ENCODE measurements at places on chromosomes 5 and 9.

DNA sequence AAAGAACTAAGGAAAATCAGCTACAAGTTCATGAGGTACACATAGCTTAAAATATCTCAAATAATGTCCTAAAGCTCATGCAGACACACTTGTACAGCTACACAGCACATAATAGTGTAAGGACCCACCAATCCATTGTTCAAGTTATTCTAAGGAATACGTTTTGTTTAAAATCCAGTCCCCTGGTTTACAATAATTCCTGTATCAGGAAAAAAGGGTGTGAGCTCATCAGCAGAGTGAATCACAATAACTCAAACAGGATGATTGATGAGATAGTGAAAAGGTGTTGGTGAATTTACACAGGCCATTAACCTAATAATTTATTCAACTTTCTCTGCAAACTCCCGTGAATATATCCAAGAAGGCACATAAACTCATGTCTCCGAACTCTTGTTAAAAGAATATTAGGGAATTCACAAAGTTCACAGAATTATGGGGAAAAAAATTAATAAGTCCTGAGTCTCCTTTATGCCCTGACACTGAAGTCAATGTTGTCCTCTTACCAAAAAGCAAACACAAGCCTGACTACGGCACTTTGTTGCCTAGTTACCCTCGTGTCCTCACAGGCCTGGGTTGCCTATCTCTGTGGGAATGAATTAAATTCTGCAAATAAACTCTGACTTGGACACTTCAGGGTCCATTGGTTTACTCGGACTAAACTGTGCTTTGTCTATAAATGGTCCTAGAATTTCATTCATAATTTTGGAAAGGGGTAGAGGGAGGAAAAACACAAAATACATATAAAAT lies 142.8 kb upstream of the PDE4D start:
- DNase-seq, result no peak

- DNase-seq, result peak; percentile 26
Measured at GRCh38 chr9:127130661-127131538, 8.5 kb upstream of the ANGPTL2 start.

DNA sequence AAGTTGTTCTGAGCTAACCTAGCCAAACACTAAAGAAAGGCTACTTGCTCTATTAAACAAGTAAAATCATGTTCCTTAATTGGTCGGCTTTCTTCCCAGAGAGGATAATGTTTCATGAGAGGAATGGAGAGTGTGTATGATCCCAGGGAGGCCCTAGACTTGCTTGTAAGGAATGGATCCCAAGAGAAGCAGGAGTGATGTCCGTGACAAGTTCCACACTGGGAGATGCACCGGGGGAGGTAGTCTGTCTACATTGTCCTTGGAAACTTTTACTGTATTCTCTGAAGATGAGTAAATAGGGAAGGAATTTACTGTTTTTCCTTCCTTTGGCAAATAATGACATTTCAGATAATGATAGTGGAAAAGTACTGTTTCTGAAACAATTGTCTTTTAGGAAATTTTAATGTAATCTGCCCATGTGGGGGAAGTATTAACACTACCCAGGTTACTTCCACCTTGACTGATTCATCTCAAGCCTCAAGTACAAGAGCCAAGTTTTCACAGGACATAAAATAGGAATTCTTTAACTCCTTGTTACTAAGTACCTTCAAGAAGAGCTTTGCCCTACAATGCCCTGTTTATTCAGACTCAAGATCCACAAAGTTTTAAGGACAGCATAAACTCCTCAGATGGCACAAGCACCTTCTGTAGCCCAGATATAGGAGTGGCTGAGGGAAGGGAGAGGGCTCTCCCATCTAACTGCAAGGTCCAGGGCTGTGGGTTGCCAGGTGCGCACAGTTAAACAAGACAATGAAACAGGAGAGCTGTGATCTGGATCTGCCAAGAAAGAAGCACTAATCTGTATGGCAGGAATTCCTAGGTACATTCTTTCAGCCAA lies 152.1 kb downstream of the GNA14 start:
- no peak for DNase-seq

- no peak for DNase-seq
Measured at GRCh38 chr9:114803479-114804265, 2.2 kb downstream of the TNFSF15 start.

GRCh38 chr9:72537671-72538070 lies 16.3 kb downstream of the TMC1 start:
- DNase-seq, result no peak

GRCh38 chr9:86605303-86605702 lies 251.1 kb upstream of the TUT7 start:
- no peak for DNase-seq

- DNase-seq, result peak; percentile 26
Measured at GRCh38 chr5:150270541-150271295, 18.9 kb downstream of the CAMK2A start.

DNA sequence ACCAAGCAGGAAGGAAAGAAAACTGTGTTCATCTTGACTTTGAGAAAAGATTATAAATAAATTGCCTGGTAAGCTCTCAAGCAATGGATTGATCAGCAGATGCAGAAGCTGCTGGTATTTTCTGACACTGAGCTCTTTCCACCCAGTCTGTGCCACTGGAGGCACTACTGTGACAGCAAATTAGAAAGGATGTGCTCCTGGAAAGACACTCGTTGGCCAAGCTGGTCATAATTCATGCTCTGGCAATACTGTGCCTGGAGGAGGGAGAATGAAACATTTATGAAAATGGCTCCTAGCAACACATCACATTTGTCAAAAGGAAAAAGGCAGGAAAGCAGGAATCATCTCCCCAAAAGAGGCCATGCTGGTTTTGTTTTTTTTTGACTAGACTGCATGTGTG lies 84.2 kb downstream of the CAVIN4 start:
- peak; percentile 3 for DNase-seq

DNA sequence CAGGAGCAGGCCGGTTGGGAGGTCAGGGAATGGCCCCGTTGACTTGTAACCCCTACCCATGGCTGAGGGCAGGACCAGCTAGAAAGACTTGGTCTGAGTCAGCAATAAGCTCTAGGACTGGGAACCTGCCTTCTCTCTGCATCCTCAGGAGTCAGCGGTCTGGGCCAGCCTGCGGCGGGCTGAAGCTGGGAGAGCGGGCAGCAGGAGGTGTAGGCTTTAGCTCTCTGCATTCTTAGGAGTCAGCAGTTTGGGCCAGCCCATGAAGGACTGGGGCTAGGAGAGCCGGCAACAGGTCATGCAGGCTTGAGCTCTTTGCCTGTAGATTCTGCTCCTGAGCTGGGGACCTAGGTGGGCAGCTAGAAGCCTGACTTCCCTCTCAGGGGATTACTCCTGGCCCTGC lies 6.4 kb upstream of the SMIM32 start:
- no peak for DNase-seq

GRCh38 chr9:36987891-36988290 lies 46.2 kb downstream of the PAX5 start:
- no peak for DNase-seq

DNA sequence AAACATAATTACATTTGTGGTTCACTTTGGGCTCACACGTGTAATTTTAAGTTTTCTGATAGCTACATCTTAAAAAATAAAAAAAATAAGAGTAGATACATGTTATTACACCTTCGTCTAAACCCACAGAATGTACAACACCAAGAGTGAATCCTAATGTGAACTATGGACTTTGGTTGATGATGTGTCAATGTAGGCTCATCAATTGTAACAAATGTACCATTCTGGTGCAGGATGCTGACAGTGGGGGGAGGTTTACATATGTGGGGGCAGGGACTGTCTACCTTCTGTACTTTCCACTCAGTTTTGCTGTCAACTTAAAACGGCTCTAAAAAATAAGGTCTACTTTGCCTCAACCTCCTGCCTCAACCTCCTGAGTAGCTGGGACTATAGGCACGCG lies 2.5 kb upstream of the RECK start:
- no peak for DNase-seq

DNA sequence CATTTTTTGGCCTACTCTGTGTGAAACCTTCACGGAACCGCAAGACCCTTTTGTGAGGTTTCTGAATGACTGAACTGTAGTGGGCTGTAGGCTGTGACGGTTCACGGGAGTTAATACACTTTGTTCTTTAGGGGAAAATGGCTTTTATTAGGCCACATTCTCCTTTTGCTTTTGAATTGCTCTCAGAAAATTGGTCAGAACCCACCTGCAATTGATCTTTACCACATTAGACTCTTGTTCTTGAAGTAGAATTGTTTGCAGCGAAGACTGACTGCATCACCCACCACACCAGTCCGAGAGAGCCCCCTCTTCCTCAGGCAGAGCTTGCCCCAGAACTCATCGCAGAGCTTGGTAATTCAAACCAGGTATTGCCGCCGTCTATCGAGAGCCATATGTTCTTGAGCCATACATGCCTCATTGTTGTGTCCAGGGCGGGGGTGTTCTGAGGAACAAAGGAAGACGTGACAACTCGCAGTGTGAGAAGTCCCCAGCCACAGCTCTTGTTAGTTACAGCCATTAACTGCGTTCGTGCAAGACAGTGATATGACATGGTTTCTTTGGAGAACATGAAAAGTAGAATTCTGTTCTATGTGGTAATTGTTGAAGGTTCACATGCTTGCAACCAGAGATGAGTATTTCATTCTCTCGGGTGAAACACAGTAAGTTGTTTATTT lies 166.4 kb upstream of the OTULINL start:
- DNase-seq, result no peak

GRCh38 chr9:117739624-117740347 lies 35.6 kb downstream of the TLR4 start:
- no peak for DNase-seq

GRCh38 chr9:123657941-123658340 lies 272.0 kb downstream of the DENND1A start:
- no peak for DNase-seq

DNA sequence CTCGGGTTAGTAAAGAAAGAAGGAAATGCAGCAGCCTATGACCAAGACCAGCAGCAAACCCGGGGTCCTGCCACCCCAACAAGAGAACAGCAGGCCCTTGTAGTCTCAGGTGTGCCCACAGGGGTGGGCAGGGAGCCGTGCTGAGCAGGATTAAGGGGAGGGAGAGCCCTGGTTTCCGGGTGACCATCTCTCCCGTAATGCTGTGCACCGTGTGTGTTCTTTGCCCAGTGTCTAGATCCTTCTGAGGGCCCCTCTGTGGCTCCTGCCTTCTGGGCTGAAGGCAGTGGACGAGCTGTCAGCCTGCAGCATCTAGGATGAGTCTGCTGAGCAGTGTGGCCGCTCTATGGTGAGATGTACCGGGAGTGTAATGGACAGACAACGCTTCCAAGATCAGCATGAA lies 12.7 kb upstream of the PLEKHG4B start:
- DNase-seq, result no peak

- DNase-seq, result no peak
Measured at GRCh38 chr5:148750614-148751013, 75.8 kb upstream of the ADRB2 start.

- no peak for DNase-seq
Measured at GRCh38 chr5:154349626-154350264, 96.1 kb upstream of the SAP30L start.

GRCh38 chr9:97504381-97505216 lies 3.1 kb downstream of the TMOD1 start:
- no peak for DNase-seq

- DNase-seq, result no peak
Measured at GRCh38 chr5:58182287-58182841, 277.5 kb downstream of the PLK2 start.

- DNase-seq, result no peak
Measured at GRCh38 chr5:142955628-142956027, 185.5 kb downstream of the ARHGAP26 start.

GRCh38 chr5:124394700-124395245 lies 351.7 kb downstream of the ZNF608 start:
- DNase-seq, result peak; percentile 7

GRCh38 chr5:45772402-45772801 lies 76.2 kb upstream of the HCN1 start:
- no peak for DNase-seq

DNA sequence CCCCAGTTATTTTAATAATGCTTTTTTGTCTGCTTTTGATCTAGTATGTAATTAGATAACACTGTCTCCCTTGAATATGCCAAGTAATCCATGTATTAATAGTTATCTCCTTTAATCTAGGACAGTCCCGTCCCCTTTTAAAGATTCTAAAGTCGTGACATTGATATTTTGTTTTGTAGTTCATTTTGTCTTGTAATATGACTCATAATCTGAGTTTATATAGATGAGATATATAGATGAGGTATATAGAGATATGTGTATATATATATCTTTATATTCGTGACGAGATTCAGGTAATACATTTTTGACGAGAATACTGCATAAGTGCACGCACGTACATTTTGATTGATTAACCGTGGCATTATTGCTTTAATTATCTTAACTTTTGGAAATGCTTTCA lies 1.6 kb downstream of the SREK1 start:
- DNase-seq, result no peak

DNA sequence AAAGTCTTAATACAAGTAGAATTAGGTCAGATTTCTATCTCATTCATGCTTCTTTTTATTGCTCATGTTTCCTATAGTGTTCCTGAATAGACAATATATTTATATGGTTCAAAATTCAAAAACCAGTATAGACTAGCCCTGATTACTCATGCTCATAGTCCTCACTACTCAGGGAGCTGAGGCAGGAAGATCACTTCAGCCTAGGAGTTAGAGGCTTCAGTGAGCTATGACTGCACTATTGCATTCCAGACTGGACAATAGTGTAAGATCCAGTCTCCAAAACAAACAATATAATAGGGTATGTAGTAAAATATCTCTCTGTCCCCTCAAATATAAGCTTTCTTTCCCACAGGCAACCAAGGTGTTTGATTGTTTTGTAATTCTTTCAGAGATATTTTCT lies 2.4 kb downstream of the ANKRD31 start:
- no peak for DNase-seq

- DNase-seq, result no peak
Measured at GRCh38 chr9:127162864-127163365, 40.5 kb upstream of the ANGPTL2 start.

GRCh38 chr5:57488215-57488955 lies 5.8 kb upstream of the ACTBL2 start:
- DNase-seq, result no peak

DNA sequence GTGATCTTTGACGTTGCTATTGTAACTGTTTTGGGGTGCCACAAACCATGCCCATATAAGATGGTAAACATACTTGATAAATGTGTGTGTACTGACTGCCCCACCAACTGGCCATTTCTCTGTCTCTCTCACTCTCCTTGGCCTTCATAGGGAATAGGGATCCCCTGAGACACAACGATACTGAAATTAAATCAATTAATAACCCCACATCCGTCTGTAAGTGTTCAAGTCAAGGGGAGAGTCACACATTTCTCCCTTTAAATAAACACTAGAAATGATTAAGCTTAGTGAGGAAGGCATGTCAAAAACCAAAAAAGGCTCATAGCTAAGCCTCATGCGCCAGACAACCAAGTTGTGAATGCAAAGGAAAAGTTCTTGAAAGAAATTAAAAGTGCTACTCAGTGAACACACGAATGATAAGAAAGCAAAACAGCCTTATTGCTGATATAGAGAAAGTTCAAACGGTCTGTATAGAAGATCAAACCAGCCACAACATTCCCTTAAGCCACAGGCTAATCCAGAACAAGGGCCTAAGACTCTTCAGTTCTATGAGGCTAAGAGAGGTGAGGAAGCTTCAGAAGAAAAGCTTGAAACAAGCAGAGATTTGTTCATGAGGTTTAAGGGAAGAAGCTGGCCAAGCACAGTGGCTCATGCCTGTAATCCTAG lies 111.1 kb downstream of the UGCG start:
- DNase-seq, result no peak

GRCh38 chr5:181223058-181223728 lies at the start of gene TRIM41:
Gene TRIM41 (plus strand): TSS chr5:181223281. CDS start chr5:181224000, 719 bp downstream.
- no peak for DNase-seq

All from caudate nucleus (tissue), 63 donors.